ENCODE measurements at places on chromosomes 4 and X.

DNA sequence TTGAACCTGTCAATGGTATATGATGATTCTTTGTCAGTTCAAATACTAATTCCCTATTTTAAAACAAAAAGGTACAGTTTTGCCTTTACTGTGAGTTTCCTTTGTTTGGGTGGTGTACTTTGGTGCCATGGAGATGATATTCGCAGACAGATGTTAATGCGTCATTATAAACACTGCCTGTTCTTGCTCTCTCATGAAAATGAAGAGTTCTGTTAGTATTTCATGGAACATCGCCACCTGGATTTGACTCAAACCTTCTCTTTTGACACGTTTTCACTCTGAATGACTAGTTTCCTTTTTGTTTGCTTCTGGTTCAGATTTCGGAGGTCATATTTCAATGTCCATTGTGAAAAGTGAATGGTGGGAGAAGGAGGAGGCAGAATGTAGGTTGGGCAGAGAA, 6.9 kb upstream of the CTSO start:
- no peak for DNase-seq

DNA sequence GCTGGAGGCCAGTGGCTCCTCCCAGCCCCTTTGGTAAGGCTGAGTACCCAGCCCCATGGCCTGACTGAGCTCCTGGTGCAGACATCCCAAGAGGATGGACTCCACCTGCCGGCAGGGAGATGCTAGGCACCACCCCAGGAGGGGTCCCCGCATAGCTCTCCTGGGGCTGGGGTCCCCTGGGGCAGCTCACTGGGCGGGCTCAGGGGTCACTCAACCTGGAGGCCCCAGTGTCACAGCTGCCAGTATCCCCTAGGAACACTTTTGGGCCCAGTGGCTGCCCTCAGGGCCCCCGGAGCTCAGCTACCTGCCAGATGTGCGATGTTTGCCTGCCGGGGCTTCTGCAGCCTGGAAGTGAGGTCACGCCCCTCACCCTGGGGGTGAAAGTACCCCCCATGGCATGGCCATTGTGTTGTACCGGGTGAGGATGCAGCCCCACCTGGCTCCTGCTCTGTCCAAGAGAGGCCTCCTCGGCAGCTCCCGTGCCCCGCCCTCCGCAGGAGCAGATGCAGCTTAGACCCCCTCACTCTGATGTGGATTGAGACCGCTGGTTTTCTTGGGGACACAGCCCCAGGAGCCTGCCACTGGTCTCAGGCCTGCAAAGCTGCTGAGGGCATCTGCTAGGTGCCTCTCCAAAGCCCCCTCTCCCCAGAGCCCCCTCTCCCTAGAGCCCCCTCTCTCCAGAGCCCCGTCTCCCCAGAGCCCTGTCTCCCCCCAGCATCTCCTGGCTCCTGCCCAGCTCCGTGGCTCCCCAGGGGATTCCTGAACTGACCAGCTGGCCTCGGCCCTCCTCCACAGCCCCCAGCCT, 6.7 kb upstream of the HGFAC start:
- no peak for DNase-seq

DNA sequence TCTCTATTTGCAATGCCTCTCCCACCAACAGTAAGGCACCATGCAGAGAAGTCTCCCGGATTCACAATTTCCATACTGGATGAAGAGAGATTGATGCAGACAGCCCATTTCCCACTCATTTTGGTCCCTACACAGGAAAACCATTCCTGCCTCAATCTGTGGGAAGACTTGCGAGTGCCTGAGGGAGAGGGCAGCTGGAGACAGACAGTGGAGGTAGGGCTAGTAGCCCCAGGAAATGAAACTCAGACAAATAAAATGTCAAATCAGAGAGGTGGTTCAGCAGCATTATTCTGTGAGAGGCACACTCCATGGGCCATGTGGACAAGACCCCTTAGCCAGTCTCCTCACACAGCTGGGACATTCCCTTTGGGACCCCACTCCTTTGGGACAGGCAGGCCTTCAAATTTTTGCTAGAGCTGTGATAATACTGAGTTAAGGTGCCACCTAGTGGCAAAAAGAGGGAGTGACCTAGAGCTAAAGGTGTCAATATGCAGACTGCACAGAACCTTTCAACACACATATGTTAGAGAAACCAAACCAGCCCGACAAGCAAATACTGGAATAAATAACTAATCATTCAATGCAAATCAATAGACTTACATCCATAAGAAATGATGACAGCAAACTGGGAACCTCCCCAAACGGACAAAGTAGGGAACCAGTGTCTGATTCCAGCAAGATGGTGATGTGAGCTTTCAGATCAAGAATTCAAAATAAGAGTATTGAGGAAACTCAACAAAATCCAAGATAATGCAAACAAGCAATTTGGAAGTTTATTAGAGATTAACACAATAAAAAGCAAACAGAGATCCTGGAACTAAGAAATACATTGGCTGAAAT, 1865.3 kb upstream of the AGA start:
- peak; percentile 47 for DNase-seq

- DNase-seq: no peak
These were observed 1.7 kb downstream of the NKX3-2 start for GRCh38 chr4:13542577-13543031.

GRCh38 chrX:149248073-149248625, 257.0 kb downstream of the IDS start:
- no peak for DNase-seq

GRCh38 chr4:42395595-42395994, 1.7 kb upstream of the SHISA3 start:
- DNase-seq: no peak

GRCh38 chr4:8364141-8364540, 76.4 kb downstream of the ACOX3 start:
- no peak for DNase-seq

Data from inflammatory macrophage (primary cell).